Right cardiac atrium (tissue), 5 donors: ENCODE measurements at places on chromosomes 1 and 21. TPM values are rescaled to one million over a fixed set of nuclear protein-coding genes. Genes with fewer than 3 reads are reported as not detected.
A peak's percentile ranks its signal among the peaks of the same experiment; 100 is the strongest.

BGLAP gene
- total RNA-seq: not detected

TINAGL1 gene
- 141 TPM for total RNA-seq

MYBPH gene
- total RNA-seq: not detected

OR2M4 gene
- total RNA-seq: not detected

S100B gene
- 11.9 TPM for total RNA-seq

SPRR1B gene
- not detected for total RNA-seq

GPR3 gene
- total RNA-seq: 0.54 TPM

KRTAP19-2 gene
- not detected for total RNA-seq

- DNase-seq: no peak
Measured at GRCh38 chr1:165290148-165290547, 66.4 kb downstream of the LMX1A start.

DNA sequence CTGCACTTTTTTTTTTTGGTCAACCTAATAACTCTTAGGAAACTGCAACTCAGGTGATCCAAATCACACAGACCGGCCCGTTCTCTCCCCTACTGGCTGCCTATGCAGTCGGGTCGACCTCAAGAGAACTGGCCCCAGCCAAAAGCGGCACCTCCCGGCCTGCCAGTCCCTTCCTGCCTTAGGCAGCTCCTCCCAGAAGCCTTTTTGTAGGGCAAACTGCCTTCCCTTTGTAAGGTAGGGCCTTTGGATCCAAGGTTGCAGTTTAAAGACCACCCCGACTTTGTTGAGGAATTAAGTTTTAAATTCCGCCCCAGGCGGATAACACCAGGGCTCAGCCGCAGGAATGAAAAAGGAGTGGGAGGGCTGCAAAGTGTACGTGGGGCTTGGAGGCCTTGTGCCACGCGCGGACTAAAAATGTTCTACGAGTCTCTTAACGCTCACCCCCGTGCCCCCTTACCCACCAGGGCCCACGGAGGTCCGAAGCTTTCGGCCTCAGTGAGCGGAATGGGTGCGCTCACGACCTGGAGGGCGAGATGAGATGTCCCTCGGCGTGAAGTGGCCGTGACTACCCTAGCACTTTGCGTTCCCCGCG lies 642 bp upstream of the ST3GAL3 start:
- DNase-seq: no peak

DNA sequence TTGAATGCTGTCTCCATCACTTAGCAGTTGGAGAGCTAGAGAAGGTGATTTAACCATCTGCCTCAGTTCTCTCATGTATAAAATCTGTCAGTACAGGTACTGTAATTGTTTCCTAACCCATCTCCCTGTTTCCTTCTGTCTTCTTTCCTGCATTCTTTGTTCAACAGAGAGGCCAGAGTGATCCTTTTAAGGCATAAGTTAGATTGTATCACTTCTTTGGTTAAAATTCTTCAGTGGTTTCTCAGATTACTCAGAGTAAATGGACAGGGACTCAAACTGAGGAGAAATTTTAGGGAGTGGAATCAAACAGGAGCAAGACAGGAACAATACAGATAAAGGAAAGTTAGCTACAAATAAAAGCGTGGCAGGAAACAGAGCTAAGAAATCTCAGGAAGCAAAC lies 45.2 kb upstream of the SSX2IP start:
- no peak for DNase-seq

DNA sequence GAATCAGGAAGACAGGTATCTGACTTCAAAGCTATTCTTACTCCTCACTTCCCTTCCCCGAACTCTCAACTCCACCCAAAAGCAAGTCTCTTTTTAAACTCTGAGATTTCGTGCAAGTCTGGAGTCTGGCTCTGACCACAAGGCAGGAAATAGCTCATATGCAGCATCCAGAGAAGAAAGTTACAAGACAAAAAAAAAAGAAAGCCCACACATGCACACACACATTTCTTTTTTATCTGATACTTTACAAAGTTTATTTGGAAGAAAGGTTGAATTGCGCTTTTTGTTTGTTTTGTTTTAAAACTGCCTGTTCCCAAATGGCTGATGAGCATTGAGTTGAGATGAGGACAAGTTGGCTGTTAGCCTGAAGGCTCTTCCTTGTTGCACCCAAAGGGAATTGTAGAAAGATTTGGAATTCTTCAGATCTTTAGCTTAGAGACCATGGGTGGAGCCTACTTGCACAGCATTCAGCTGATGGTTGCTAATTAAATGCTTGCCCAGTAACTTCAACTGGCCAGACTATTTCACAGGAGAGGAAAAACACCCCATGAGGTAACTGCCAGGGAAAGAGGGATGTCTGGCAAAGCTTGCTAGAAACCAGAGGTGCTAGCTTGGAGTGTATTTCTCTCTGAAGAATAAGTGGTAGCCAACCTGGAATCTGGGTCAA lies 490.3 kb downstream of the TTLL7 start:
- DNase-seq: no peak

- DNase-seq: no peak
Measured at GRCh38 chr1:17941431-17942189, 166.0 kb upstream of the IGSF21 start.

GRCh38 chr1:119787776-119788175 lies 19.1 kb upstream of the HMGCS2 start:
- DNase-seq: no peak

GRCh38 chr21:38257667-38258066 lies 876 bp downstream of the KCNJ15 start:
- DNase-seq: no peak

- peak; percentile 41 for DNase-seq
Measured at GRCh38 chr1:3888301-3888700, 11.8 kb downstream of the C1orf174 start.

DNA sequence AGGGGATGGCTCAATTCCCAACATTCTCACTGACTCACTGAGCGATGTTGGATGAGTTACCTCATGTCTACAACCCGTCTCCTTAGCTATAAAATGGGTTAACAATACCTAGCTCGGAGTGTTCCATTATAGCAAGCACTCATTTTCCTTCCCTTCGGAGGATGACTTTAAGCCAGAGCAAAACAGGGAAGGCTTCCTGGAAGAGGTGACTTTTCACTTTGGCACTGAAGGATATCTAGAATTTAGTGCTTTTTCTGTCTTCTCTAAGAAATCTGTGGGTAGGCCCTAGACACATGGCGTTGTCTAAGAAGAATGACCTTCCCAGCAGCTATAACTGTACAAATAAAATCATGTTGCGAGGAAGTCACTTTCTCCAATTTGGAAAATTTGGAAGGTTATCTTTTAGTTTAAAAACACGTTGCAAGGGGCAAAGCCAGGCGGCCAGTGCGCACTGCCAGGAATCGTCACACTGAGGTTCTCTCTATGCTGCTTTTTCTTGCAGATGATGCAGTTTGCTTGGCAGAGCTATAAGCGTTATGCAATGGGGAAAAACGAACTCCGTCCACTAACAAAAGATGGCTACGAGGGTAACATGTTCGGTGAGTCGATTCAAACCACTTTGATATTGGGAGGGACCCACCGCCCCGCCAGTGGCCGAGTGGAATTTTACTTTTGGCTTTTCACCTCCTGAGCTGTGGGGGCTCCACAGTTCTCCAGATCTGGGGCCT lies 69.5 kb downstream of the MAN1C1 start:
- peak; percentile 85 for DNase-seq

DNA sequence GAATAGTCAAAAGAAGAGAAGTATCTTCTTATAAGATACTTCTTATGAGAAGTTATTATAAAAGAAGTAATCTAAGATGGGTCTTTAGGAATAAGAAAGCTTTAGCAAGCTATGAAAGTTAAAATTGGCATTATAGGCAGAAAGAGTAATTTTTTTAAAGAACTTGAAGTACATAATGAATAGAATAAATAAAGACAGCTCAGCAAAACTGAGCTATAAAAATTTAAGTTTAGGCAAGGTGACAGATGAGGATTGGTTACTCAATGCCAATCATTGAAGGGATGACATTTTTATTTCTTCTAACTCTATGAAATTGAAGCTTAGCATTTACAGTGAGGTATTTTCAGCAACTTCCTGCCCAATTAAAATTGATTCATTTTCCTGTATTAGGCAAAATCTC lies 966.8 kb downstream of the BRINP3 start:
- no peak for DNase-seq

- DNase-seq: no peak
Measured at GRCh38 chr1:101317590-101317989, 80.8 kb downstream of the S1PR1 start.

GRCh38 chr1:6104631-6105030 lies 58.9 kb downstream of the KCNAB2 start:
- no peak for DNase-seq

GRCh38 chr1:108847494-108847893 lies 9.4 kb downstream of the AKNAD1 start:
- no peak for DNase-seq

GRCh38 chr1:85550784-85551516 lies 29.6 kb upstream of the CCN1 start:
- no peak for DNase-seq

DNA sequence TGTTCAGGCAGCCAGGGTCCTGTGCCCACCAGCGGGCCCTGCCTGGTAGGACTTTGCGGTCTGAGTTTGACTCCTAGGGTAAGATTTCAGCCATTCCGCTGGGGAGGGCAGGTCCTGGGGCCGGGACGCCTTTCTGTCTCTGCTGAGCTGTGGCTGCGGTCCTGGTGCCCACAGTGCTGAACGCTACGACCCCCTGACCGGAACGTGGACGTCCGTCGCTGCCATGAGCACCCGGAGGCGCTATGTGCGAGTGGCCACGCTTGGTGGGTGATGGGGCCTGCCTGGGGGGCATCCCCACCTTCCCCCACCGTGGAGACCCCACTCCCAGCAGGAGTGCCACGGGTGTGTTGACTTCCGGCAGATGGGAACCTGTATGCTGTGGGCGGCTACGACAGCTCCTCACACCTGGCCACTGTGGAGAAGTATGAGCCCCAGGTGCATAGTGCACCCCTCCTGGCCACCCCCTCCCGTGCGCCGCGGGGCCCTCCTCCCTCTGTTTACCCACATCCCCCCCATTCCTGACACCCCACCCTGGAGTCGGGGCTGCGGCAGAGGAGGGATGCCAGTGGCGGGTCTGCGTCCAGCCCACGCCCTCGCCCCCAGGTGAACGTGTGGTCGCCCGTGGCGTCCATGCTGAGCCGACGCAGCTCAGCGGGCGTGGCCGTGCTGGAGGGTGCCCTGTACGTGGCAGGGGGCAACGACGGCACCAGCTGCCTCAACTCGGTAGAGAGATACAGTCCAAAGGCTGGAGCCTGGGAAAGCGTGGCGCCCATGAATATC lies 2.3 kb upstream of the PLEKHN1 start:
- peak; percentile 65 for DNase-seq
